ENCODE measurements at places on chromosomes 7 and 10. TPM values are rescaled to one million over a fixed set of nuclear protein-coding genes. Genes with fewer than 3 reads are reported as not detected.

- no peak overlapping the region for H3K4me3 ChIP-seq
- DNase-seq: no peak
- no peaks in the 10 kb centered on the region for H3K36me3 ChIP-seq
- peaks cover 48% of the 10 kb centered on the region for H3K27me3 ChIP-seq
- H3K27ac ChIP-seq: no peak overlapping the region
- no peaks in the 10 kb centered on the region for H3K4me1 ChIP-seq
Measured at GRCh38 chr10:117533507-117534281, 8.9 kb upstream of the EMX2 start.

DNA sequence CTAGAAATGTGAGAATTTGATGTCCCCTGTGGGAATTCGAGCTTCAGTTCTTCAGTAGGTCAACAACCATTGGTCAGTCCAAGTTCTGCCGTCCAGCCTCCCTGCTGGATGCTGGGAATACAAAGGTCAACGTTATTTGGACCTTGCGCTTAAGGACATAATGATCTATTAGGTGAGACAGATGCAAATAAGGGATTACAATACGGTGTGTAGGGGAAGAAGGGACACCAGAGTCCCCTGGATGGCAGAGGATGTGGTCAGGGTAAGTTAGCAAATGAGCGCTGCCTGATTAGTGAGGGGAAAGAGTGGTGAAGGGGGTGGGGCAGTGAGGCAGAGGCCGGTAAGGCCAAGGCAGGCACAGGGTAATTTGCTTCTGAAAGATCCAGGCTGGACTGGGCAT, 16.2 kb downstream of the CCNY start:
- H3K36me3 ChIP-seq: no peaks in the 10 kb centered on the region
- no peak for DNase-seq
- no peak overlapping the region for H3K4me3 ChIP-seq

DNA sequence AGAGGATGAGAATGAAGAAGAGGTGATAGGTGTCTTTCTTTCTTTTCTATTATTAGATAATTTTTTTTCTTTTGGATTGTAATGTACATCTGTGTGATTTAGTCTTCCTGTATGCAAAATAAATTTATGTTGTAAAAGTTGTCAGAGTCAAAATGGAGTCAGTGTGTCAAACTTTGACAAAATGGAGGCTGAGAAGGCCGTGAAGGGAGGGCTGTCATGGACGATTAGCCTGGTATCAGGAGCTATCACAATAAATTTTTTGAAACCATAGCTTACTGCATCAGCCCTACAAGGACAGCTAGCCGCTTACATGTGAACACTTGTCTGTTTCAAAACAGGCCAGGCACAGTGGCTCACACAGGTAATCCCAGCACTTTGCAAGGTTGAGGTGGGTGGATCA, 67.6 kb downstream of the EXOC6 start:
- no peak for DNase-seq
- H3K4me3 ChIP-seq: no peak overlapping the region
- H3K27ac ChIP-seq: no peak overlapping the region
- H3K4me1 ChIP-seq: no peaks in the 10 kb centered on the region
- H3K36me3 ChIP-seq: no peaks in the 10 kb centered on the region

DNA sequence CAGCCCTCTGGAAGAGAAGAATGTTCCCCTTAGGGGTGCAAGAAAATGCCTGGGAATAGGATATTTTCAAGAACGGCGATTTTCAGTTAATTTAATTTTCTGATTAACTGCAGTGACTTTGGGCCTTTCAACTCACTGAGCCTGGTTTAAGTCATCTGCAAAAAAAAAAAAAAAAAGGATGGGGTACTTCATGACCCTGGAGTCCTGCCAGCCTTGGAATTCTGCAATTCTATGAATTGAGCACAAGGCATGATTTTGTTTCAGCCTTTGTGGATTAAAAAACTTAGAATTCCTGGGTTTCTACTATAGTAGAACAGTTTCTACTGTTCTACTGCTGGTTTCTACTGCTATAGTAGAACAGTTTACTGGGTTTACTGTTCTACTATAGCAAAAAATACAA, 58.3 kb upstream of the CALD1 start:
- H3K27me3 ChIP-seq: no peaks in the 10 kb centered on the region
- no peak for DNase-seq
- no peaks in the 10 kb centered on the region for H3K36me3 ChIP-seq
- H3K4me3 ChIP-seq: no peak overlapping the region

DNA sequence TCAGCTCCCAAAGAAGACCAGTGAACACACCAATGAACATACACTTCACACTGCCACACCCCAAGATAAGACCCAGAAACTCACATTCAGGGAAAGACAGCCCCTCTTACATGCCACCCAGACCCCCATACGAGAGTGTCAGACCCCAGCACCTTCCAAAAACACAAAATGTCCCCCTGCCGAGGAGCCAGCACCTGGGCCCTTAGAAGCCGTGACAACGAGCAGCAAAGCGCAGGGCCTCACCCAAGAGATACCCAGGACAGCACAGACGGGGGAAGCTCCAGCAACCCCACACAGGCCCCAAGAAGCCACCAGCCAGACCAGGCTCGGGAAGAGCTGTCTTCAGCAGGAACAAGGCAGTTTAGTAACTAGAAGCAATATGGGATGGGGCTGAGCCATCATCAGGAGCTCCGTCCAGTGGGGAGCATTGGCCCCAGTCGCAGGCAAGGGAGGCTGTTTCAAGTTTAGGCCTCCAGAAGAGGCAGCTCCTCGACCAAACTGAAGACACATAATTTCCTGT, 243.6 kb downstream of the PTPRN2 start:
- DNase-seq: no peak
- H3K36me3 ChIP-seq: no peaks in the 10 kb centered on the region
- peaks cover 10% of the 10 kb centered on the region for H3K27me3 ChIP-seq
- no peaks in the 10 kb centered on the region for H3K4me1 ChIP-seq

- H3K36me3 ChIP-seq: no peaks in the 10 kb centered on the region
- H3K4me3 ChIP-seq: no peak overlapping the region
- peaks cover 4% of the 10 kb centered on the region for H3K4me1 ChIP-seq
Measured at GRCh38 chr10:6005856-6006395, 28.6 kb upstream of the IL15RA start.

GRCh38 chr7:74606101-74606908, 51.2 kb upstream of the GTF2I start:
- H3K27ac ChIP-seq: no peak overlapping the region
- H3K36me3 ChIP-seq: no peaks in the 10 kb centered on the region
- no peaks in the 10 kb centered on the region for H3K27me3 ChIP-seq
- H3K4me1 ChIP-seq: peaks cover 12% of the 10 kb centered on the region
- peak overlapping the region; percentile 44 for H3K4me3 ChIP-seq

DNA sequence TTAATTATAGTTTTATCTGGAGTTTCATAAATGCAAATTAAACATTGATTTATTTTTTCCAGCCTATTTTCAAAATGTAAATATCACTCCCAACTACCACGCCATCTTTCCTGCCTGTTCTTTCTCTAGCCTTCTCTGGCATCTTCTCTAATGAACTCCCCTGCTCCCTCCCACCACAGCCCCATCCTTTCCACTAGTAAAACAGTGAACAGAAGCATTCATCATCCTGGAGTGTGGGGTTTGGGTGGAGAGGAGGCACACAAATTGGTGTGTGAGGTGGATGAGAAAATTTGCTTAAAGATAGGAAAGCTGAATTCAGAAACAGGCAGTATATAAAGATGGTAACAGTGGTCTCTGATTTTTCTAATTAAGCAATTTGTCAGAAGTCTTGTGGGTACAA, 479.4 kb downstream of the ARL4A start:
- H3K4me1 ChIP-seq: no peaks in the 10 kb centered on the region
- H3K27me3 ChIP-seq: no peaks in the 10 kb centered on the region
- no peak overlapping the region for H3K27ac ChIP-seq
- no peak for DNase-seq
- no peak overlapping the region for H3K4me3 ChIP-seq

DNA sequence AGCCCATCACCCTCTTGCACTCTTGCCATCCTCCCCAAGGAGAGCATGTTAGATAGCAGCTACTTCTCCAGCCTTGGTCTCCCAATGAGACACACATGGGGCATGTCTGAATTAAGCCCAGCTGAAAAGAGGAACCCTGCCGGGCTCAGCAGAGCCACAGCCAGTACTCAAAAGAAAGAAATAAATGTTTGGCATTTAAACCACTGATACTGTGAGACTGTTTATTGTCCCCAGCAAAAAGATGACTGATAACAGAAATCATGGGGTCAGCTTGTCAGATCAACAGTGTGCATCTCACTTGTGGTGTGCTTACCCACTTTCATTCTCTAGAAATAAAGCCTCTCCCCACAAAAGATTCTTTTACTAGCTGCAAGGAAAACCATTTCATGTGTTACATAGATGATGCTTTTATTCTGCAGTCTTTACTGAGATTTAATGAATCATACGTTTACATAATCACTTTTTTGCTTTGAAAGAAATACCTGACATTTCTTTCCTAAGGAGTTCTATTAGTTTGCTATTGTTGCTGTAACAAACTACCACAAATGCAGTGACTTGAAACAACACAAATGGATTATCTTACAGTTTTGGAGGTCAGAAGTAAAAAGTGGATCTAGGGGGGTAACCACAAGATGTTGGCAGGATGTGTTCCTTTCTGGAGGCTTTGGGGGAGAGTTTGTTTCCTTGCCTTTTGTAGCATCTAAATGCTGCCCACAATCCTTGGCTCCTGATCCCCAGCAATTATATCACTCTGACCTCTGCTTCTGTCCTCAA, 20.9 kb downstream of the ANKRD7 start:
- H3K4me3 ChIP-seq: no peak overlapping the region
- no peaks in the 10 kb centered on the region for H3K27me3 ChIP-seq
- no peak for DNase-seq
- H3K27ac ChIP-seq: no peak overlapping the region

- H3K4me1 ChIP-seq: no peaks in the 10 kb centered on the region
- no peaks in the 10 kb centered on the region for H3K36me3 ChIP-seq
- DNase-seq: no peak
- H3K27ac ChIP-seq: no peak overlapping the region
Measured at GRCh38 chr7:416761-417624, 102.7 kb downstream of the PDGFA start.

DNA sequence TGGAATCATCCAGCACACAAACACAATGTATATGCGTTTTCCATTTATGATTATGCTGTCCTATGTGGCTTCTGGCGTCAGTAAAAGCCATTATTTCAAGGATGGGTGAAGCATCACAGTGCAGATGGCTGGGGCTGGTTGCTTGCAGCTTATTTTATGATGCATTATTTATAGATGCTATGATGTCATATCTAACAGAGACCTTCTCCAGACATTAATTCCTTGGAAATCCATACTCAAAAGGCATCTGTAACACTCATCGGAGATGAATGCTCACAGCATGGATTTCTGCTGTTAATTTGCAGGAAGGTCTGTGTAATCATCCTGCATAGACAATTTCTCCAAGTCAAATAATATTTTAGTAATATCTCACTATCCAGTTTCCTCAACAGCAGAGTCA, 7.2 kb downstream of the RGS10 start:
- peaks cover 71% of the 10 kb centered on the region for H3K4me1 ChIP-seq
- H3K4me3 ChIP-seq: peak overlapping the region; percentile 7
- H3K36me3 ChIP-seq: no peaks in the 10 kb centered on the region
- no peaks in the 10 kb centered on the region for H3K27me3 ChIP-seq
- no peak for DNase-seq

- no peaks in the 10 kb centered on the region for H3K4me1 ChIP-seq
- no peaks in the 10 kb centered on the region for H3K27me3 ChIP-seq
- no peak for DNase-seq
- no peak overlapping the region for H3K27ac ChIP-seq
- no peak overlapping the region for H3K4me3 ChIP-seq
Measured at GRCh38 chr10:75546004-75546403, 114.6 kb downstream of the LRMDA start.

DNA sequence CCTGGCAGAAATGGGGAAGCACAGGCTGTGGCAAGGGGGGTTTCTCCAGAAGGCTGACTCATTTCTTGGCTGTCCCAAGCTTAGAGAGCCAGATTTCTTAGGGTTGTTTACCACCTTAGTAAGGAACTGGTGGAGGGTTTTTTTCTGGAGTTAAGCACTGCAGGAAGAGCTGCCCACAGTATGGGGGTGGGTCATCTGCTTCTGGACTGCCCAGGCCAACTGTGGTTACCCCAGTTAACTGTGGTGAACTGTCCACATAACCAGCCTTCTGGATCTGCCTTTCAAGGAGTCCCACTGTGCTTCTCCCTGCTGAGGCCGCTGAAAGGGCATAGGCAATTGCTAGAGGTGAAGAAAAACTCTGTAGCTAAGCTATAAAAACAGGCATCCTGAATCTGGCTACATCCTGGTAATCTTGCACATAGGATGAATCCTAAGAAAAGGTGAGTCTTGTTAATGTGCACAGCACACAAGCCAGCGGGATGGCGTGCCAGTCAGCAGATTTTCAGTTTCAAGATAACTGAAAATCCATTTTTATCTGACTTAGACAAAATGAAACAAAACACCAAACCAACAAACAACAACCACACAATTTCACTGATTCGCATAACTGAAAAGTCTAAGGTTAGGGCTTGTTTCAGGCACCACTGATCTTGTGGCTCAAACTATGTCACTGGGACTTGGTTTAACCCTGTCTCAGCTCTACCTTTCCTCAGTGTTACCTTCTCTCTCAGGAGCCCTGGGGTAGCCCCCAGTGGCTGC, 21.6 kb upstream of the TSPAN33 start:
- H3K4me1 ChIP-seq: no peaks in the 10 kb centered on the region
- no peaks in the 10 kb centered on the region for H3K27me3 ChIP-seq
- no peaks in the 10 kb centered on the region for H3K36me3 ChIP-seq
- no peak overlapping the region for H3K27ac ChIP-seq

- H3K36me3 ChIP-seq: no peaks in the 10 kb centered on the region
- H3K27me3 ChIP-seq: no peaks in the 10 kb centered on the region
- H3K27ac ChIP-seq: no peak overlapping the region
- no peaks in the 10 kb centered on the region for H3K4me1 ChIP-seq
- no peak for DNase-seq
- no peak overlapping the region for H3K4me3 ChIP-seq
Measured at GRCh38 chr10:93652857-93653256, 40.5 kb downstream of the PDE6C start.

The TEX36 gene
- total RNA-seq: not detected

The DRGX gene
- not detected for total RNA-seq

The LOXL4 gene
- not detected for total RNA-seq

The PTPRZ1 gene
- not detected for total RNA-seq

The ITPRID1 gene
- total RNA-seq: not detected

The MSS51 gene
- 4.7 TPM for total RNA-seq

The C7orf57 gene
- 0.18 TPM for total RNA-seq
